ENCODE measurements at places on chromosomes 2 and 18.

GRCh38 chr2:131055169-131056065 is 37.8 kb downstream of the FAM168B start:
- no peak for DNase-seq

- no peak for DNase-seq
These were observed 2.3 kb downstream of the NEUROD1 start for GRCh38 chr2:181677912-181678586.

DNA sequence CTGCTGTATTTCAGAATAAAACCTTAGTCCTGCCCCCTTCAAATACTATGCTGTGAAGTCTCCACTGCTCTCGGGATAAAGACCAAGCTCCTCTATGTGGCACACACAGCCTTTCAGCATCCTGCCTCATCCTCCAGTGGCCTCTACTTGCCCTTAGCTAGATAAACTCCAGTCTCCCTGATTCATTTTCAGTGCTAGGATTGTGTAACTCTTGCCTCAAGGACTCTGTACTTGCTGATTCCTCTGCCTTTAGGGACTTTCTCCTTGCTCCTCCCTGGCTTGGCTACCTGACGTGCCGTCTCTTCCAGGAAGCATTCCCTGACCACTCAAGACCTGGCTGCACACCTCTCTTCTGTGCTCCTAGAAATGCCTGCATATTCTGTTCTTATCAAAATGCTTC is 416.7 kb downstream of the MTX2 start:
- no peak for DNase-seq

- no peak for DNase-seq
These were observed 24.9 kb upstream of the RMND5A start for GRCh38 chr2:86695053-86695691.

DNA sequence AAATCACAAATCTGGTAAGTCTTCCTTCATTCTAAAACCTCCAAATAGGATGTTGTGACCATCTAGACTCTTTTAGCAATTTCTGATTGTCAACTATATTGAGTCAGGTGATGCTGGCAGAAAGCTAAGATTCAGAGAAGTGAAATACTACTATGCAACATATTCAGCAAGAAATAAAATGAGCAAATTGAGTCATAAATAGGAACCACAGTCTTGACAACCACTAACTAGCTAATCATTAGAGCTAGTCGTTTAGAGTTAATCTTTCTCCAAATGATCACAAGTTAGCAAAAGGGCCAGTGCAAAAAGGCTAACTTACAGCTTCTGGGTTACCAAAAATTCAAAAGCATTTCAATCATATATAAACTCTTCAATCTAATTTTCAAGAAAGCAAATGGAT is 54.5 kb downstream of the ROCK1 start:
- no peak for DNase-seq

DNA sequence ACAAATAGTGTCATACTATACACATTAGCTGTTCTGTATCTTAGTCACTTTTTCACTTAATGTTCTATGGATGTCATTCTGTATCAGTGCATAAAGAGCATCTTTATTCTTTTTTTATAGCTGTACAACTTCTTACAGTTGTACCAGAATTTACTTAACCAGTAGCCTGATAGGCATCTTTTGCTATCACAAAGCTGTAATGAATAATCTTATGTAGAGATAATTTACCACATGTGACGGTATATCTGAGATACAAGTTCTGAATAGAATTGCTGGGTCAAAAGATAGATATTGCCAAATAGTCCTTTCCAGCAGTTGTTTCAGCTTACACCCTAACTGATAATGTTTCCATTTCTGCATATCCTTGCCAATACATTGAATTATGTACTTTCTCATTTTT is 70.0 kb downstream of the PTRHD1 start:
- DNase-seq, result no peak

DNA sequence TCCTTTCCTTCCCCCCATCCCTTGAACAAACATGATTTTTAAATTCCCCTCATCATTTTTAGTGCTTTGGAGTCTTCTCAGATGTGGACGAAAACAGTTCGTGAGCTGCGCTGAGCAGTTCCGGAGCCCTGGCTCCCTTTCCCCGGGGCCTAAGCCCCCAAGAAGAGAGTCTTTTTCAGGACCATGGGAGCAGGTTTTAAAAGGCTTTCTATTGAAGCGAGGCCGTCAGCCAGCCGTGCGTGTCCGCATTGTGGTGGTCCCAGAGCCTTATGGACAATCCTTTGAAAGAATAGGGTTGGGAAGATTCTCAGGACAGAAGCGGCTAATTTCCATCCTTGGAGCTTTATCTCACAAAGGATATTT is 290.7 kb downstream of the SOX11 start:
- no peak for DNase-seq

DNA sequence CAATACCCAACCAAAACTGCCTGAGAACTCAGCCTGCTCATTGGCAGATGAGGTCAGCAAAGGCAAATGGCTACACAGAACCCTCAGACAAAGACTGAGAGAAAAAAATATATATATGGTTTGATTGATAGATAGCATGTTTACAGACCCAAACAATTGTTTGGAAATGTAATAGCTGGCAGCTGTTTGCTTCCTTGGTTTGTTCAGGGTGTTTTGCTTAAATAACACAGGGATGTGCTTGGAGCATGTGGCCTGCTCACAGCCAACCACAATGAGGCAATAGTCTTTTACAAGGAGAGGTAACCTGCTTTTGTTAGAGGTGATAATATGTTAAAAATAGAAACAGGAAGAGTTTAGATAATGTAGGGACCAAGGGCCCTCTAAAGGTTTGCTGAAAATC is 84.5 kb downstream of the PDK1 start:
- no peak for DNase-seq

- DNase-seq, result no peak
These were observed 75.4 kb upstream of the PGAP1 start for GRCh38 chr2:197001921-197002320.

GRCh38 chr2:119592436-119592835 is 48.2 kb downstream of the CFAP221 start:
- DNase-seq, result no peak

DNA sequence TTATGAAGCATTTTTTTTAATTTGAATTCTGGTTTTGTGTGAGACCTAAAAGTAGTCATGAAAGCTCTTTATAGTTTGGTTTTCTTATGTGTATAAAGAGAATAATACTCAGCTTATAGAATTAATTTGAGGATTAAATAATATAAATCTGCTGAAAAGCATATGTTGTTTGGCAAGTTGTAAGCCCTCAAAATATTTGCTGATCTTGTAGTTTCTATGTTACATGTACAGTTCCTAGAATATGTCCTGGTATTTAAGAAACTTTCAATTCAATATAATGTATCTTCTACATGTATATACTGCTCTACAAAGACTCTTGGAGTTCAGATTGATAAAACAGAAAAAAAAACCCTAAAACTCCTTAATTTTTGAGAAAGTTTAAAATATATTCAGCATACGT is 605.5 kb upstream of the FAM98A start:
- DNase-seq, result no peak

DNA sequence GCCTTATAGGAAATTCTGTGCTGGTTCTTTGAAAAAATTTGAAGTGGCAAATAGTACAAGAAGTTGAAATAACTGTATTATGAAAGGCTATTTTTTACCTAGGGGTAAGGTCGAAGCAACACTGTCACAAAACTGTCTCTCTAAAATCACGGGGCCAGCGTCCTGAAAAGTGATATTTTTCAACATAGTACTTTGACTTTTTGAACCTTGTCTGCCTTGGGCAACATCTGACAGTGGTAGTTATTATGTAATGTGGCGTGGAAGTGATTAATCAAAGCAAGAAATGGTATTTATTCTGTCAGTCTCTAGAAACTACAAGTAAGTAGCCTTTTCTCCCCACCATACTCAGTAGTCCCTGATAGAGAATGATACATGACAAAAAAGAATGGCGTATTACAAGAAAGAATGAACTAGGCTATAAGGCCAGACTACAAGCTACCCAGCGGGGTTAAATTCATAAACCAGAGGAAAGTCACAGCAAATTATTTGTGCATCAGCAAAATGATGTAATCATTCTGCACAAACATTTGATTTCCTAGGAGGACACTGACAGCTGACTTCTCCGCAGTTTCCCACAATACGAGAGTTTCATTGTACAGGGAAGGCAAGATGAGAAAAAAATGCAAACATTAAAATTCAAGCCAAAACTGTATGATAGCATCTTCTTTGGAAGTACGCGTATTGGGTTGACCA is 9.8 kb downstream of the GEN1 start:
- DNase-seq, result no peak

DNA sequence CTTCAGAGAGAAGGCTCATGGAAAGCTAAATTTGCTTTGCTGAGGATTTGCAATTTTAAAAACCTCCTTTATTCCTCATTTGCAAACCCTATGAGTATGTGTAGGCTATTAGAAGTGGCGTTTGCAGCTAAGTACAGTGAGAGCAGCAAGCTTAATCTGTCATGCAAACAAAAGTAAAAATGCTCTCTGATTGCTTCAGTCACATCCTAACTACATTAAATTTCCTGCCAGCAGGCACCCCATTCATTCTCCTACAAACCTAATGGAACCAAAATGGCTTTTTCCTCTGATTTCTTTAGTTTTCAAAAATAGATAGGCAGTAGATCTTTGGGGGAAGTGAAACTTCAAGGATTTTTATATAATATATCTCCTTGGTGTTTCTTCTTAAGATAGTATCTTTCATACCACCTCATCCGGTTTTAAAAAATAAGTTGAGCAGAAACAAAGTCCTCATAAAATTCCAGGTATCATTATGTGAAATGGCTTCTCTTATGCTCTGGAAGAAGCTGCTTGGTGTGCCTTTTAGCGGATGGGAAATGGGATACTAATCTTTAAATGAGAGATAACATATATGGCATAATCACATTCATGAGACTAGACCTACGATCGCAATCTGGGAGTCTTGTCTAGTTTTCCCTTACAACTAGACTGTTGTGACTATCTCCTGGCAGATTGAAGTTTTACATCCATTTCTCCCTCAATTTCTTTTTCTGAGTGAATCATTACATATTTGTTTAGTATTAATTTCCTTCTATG is 49.1 kb downstream of the CLIP4 start:
- no peak for DNase-seq

DNA sequence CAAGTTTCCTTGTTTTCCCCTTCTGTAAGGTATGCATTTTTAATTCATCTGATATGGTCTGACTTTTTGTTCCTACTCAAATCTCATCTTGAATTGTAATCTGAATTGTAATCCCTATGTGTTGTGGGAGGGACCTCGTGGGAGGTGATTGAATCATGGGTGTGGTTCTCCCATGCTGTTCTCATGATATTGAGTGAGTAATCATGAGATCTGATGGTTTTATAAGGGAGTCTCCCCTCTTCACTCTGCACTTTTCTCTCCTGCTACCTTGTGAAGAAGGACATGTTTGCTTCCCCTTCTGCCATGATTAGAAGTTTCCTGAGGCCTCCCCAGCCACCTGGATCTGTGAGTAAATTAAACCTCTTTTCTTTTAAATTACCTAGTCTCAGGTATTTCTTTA is 476.1 kb downstream of the LPIN1 start:
- no peak for DNase-seq

DNA sequence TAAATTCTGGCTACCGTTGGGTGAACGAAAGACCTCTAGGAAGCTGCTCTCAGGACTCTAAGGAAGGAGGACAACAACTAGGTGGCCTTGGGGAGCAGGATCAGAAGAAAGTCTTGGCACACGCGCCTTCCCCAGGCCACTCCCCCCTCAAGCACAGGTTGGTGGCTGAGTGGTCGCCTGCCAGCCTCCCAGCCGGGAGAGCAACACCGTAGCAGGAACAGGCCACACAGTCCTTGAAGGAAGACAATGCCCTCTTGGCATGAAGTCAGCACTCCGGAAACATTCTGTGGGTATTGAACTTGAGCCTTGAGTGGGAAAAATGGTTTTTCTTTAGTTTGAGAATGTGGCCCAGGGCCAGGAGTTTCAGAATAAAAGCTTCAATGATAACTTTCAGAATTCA is 87.4 kb upstream of the AGAP1 start:
- DNase-seq, result no peak

DNA sequence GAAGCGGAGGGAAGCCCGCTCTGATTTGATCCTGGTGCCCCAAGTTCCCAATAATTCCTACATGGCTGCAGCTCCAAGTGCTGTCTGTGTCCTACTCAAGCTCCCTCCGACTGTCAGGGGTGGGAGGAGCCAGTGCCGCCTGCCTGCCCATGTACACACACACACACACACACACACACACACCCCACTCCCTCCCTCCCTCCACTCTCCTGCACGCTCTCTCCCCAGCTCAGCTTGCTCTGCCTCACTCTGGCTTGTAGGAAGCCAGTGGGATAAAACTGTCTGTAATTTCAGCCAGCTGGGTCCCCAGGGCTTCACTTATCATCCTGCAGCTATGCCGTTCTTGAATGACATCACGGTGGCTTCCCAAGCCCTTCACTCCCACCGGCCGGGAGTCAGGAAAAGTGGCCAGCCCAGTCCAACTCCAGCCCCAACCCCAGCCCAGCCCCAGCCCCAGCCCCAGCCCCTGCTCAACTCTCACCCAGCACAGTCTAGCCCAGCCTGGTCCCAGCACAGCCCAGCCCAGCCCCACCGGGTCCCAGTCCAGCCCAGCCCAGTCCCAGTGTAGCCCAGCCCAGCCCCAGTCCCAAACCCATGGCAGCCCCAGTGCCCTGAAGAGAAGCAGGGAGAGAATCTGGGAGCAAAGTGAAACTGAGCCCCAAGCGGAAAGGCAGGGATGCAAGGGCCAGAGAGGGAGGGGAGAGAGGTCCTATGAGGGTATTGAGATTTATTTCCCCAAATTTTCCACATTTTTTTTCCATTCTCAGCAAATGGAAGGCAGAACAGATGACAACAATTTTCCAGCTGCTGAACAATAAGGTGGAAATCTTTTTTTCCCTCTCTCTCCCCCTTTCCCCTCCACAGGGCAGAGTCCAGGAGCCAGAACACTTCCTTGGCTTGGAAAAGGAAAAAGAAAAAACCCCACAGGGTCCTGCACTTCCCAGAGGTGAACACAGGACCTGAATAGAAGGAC is 144.0 kb downstream of the TNS1 start:
- no peak for DNase-seq

- no peak for DNase-seq
These were observed 16.4 kb upstream of the CNRIP1 start for GRCh38 chr2:68336192-68336591.

DNA sequence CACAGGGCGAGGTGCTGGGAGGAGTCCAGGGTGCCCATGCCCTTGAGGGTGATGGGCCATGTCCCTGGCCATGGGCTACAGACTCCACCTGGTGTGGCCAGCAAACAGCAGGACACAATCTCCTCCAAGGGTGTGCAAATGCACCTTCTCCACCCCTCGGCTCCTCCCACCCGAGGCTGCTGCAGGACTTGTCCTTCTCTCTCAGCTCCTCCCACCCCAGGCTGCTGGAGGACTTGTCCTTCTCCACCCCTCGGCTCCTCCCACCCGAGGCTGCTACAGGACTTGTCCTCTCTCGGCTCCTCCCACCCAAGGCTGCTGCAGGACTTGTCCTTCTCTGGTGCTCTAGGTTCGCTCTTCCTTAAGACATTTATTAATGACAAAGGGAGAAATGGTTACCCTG is 57.3 kb upstream of the SNTG2 start:
- no peak for DNase-seq

DNA sequence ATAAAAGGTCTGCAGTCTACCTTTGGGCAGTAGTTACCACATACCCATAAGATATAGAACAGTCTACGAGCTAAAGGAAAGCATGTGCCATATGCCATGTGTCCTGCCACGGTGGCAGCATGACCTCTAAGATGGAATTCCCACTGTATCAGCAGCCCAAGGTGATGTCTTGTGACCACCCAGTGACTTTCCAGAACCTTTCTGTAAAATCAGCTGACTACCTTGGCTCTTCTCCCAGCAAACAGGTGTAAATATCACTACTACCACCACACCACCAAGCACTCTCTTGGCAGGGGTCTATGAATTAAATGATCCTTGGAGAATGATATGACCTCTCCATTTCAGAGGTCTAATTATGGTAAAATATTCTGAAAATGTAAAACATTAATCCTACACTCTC is 99.6 kb downstream of the METTL8 start:
- no peak for DNase-seq
